ENCODE measurements at places on chromosomes 16 and 17. TPM values are rescaled to one million over a fixed set of nuclear protein-coding genes. Genes with fewer than 3 reads are reported as not detected.

The ABAT gene
- total RNA-seq = 24.2 TPM

The TBX21 gene
- total RNA-seq = 40.4 TPM

- H3K27ac ChIP-seq = no peak overlapping the region
- H3K4me1 ChIP-seq = peaks cover under 1% of the 10 kb centered on the region
- no peak overlapping the region for H3K4me3 ChIP-seq
- no peaks in the 10 kb centered on the region for H3K27me3 ChIP-seq
- H3K36me3 ChIP-seq = no peaks in the 10 kb centered on the region
Observed at GRCh38 chr17:82838386-82839063, 1.3 kb downstream of the ZNF750 start.

DNA sequence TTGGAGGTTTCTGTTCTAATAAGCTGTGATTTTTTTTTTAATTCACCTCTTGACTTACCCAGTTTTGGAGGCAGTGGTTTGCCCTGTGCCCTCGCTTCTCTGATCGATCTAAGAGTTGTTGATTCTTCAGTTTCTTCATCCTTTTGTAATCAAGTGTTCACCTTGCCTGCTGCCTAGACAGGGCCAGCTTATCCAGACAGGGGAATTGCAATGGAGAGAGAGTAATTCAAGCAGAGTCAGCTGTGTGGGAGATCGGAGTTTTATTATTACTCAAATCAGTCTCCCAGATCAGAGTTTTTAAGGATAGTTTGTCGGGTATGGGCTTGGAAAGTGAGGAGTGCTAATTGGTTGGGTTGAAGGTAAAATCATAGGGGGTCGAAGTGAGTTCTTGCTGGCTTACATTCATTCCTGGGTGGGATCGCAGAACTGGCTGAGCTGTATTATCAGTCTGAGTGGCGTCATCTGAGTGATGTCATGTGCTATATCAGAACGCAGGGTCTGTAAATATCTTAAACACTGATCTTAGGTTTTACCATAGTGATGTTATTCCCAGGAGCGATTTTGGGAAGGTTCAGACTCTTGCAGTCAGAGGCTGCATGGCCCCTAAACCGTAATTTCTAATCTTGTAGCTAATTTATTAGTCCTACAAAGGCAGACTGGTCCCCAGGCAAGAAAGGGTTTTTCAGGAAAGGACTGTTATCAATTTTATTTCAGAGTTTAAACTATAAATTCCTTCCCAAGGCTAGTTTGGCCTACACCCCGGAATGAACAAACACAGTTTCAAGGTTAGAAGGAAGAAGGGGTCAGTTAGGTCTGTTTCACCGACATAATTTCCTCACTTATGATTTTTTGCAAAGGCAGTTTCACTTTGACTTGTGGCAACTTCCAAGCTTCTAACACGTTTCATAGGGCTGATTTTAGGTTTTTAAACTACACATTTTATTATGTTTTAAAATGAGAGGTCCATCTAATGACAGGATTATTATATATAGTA, 21.5 kb upstream of the KCNJ16 start:
- no peaks in the 10 kb centered on the region for H3K36me3 ChIP-seq
- no peaks in the 10 kb centered on the region for H3K27me3 ChIP-seq
- H3K4me1 ChIP-seq = peaks cover 14% of the 10 kb centered on the region
- no peak overlapping the region for H3K4me3 ChIP-seq
- no peak for DNase-seq
- H3K27ac ChIP-seq = no peak overlapping the region

GRCh38 chr16:3444032-3444388, 530 bp downstream of the NAA60 start:
- peaks cover 76% of the 10 kb centered on the region for H3K36me3 ChIP-seq
- H3K27ac ChIP-seq = peak overlapping the region; percentile 97
- H3K27me3 ChIP-seq = no peaks in the 10 kb centered on the region
- H3K4me3 ChIP-seq = peak overlapping the region; percentile 97

GRCh38 chr17:61657338-61657737, 66.3 kb upstream of the NACA2 start:
- no peak overlapping the region for H3K4me3 ChIP-seq
- no peaks in the 10 kb centered on the region for H3K4me1 ChIP-seq

DNA sequence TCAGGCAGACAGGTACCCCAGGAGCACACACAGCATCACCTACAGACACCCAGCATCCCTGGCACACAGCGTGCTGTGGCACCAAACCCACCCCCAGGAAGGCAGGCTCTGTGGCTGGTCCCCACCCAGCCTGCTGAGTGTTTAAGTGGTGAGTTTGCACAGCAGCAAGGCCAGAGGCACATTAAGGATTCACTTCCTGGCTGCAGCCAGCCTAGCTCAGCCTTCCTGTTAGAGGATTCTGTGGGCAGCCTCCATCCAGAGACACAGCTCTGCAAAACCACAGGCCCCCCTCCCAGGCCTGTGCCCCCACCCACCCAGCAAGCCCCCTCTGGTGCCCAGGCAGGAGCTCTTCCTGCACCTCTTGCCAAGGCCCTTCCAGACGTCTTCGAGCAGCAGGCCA, 36.1 kb upstream of the PHB1 start:
- peaks cover 7% of the 10 kb centered on the region for H3K27me3 ChIP-seq
- H3K27ac ChIP-seq = no peak overlapping the region
- DNase-seq = no peak
- peaks cover 2% of the 10 kb centered on the region for H3K4me1 ChIP-seq
- no peaks in the 10 kb centered on the region for H3K36me3 ChIP-seq
